WERI-Rb-1 (cell line): ENCODE measurements at places on chromosomes 11 and 22.

DNA sequence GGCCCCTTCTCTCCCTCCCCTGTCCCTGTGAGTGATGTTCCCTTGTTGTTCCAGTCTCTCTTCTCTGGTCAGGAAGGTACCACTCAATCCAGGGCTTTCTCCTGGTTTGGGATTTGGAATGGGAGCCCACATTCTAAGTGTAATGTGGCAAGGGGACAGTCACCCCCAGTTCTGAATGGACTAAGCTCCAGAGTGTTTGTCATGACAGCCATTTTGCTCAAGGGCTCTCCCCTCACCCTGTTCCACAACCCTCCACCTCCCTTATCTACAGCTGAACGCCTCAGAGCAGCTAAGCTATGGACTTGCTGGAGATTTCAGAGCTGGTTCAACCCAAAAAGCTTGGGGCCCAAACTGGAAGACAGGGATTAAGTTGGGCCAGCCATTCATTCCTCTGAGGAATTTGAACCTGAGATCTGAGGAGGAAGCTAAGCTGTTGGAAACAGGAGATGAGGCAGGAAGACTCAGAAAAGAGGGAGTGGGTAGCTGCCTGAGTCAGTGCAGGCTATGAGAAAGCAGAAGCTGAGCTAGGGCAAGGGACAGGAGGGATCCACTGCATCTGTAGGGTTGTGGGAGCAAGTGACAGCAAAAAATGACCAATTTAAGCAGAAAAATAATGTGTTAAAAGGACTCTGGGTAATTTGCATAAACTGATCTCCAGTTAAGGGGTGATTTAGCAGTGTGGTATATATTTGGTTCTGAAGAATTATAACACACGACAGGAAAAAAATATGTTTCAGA, 22.9 kb upstream of the FCHSD2 start:
- DNase-seq = no peak

DNA sequence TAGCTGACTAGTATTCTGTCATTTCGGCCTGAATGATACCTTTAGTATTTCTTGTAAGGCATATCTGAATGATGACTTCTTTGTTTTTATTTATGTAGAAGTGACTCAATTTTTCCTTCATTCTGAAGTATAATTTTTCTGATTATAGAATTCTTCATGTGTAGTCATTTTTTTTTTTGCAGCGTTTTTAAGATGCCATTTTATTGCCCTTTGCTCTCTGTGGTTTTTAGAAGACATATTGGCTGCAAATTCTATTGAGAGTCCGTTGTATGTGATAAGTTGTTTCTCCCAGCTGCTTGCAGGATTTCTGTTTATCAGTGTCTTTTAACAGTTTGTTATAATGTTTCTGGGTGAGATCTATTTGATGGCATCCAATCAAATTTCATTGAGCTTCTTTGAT, 1224.8 kb downstream of the JRKL start:
- DNase-seq = no peak

DNA sequence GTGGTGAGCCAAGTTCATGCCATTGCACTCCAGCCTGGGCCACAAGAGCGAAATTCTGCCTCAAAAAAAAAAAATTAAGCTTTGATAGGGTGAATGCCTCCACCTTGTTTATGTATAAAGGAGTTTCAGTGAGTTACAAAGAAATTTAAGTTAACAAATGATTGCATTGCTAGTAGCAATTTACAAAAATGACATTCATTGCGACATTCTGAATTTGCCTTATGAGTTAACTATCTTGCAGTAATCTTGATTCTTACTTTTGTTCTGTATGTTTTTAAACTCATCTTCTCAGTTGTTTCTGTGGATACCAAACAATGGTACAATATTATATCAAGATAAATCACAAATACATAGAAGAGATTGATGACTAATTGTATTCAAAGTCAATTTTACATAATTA, 207.0 kb downstream of the DDX10 start:
- no peak for DNase-seq

- DNase-seq = peak; percentile 46
These were observed 26.1 kb downstream of the UBE2L3 start for GRCh38 chr22:21593406-21594232.

- no peak for DNase-seq
These were observed 2.7 kb downstream of the CRYBB1 start for GRCh38 chr22:26615149-26615548.

DNA sequence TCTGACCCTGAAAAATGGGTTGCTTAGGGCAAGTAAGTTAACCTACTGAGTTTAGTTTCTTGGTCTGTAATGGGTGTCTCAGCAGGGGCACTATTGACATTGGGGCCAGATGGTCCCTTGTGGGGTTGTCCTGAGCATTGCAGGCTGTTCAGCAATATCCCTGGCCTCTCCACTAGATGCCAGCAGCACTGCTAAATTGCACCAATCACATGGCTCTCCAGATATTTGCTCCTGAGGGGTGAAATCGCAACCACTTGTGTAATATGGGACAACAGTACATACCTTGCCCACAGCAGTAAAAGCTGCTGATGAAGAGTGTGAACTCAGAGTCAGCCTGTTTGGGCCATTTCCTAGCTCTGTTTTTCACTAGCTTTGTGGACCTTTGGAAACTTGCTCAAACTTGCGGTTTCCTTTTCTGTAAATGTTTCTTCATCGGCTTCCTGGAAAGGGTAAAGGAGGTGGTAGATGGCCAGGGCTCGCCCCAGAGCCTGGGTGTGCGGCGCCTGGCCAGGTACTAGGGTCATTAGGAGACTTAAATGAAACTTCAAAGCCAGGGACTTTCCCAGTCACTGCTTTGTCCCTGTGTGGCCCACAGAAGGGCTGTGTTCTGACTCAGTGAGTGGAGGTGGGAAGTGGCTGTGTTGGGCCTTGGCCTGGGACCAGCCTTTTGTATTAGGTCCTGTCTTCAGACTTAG, 13.0 kb downstream of the NCF4 start:
- DNase-seq = peak; percentile 59

- DNase-seq = no peak
These were observed 99.2 kb downstream of the STIM1 start for GRCh38 chr11:3954448-3955298.

DNA sequence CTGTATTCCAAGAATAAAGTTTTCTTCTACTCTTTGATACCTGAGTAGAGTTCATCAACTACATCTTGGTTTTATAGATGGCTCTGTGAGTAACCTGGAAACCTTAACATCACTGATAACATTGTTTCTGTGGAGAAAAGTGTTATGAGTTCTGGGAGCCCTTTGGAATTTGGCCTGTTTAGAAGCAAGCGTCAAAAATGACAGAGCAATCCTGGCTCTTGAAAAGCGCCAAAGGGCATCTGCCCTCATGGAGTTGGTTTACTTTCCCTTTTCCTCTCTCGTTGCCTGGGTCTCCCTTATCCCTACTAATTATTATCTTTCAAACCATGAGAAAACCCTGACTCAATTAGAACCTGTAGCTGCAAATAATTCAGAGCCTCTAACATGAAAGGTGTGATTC, 140.1 kb downstream of the DBX1 start:
- no peak for DNase-seq

- DNase-seq = peak; percentile 37
These were observed at the start of gene FOLR1 for GRCh38 chr11:72191961-72192381. TSS of gene FOLR1 (plus strand) at chr11:72192140. CDS start at chr11:72192174, 34 bp downstream.

DNA sequence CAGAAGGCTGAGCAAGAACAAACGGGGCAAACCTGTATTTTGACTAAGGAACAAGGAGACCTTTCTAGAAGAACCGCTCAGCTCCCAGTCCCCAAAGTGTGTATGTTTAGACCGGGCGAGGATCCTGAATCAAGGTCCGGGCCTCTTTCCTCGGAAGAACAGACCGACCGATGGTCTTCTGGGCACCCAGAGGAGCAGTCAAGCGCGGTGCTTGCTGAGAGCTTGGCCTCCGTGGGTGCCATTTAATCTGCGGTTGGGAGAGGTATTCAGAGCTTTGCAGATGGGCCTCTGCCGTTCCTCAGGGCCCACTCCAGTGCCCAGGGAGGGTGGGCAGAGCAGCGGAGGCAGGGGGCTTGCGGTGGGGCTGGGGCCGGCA, 26.5 kb upstream of the ATXN10 start:
- no peak for DNase-seq

GRCh38 chr22:17436981-17437412, 67.7 kb downstream of the CECR2 start:
- no peak for DNase-seq

DNA sequence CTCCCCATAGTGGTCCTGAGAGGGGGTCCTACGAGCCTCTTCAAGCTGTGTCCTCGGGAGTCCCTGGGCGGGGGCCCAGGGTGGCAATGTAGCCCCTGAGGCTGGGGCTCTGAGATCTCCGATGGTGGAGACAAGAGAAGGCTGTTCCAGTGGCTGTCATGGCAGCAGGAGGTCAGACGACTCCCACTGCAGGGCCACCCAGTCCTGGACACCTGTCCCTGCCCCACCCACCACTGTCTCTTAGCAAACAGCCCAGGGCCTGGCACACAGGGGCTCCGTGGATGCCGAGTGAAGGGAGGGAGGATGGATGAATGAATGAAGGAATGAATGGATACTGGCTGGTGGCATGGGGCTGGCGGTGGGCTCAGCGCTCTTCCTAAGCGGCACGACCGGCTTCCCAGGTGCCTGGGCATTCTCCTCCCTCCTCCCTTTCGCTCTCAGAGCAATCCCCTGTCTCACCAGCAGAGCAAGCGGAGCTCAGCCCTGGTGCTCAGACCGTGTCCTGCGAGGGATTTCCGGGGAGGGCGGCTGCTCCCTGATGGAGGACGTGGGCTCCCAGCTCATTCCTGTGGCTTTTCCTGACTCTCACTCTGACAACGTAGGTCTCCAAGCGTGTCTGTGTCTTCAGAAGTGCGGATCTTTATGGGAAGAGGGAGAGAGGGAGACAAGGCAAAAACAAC, 1272.6 kb downstream of the BRD1 start:
- DNase-seq = peak; percentile 80

GRCh38 chr11:82733444-82734119, at the start of gene FAM181B:
TSS of gene FAM181B (minus strand) at chr11:82733864. CDS start at chr11:82733729, 135 bp downstream.
- peak; percentile 65 for DNase-seq

DNA sequence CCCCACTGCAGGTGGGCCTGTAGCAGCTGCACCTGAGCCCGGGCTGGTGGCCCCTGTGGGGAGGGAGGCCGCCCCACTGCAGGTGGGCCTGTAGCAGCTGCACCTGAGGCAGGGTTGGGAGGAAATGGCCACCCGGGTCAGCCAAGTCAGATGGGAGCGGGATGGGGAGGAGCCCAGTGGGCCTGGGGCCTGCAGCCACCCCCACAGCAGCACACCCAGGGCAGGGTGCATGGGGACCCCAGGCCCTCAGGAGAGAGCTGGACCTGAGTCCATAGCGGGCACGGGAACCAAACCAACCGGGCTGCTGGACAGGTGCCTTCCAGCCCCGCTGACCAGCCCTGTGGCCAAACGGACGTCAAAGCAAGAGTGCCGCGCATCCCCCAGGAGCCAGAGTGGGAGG, 61.7 kb downstream of the BRD1 start:
- no peak for DNase-seq

- no peak for DNase-seq
These were observed 7.5 kb upstream of the TSG101 start for GRCh38 chr11:18534245-18534644.

DNA sequence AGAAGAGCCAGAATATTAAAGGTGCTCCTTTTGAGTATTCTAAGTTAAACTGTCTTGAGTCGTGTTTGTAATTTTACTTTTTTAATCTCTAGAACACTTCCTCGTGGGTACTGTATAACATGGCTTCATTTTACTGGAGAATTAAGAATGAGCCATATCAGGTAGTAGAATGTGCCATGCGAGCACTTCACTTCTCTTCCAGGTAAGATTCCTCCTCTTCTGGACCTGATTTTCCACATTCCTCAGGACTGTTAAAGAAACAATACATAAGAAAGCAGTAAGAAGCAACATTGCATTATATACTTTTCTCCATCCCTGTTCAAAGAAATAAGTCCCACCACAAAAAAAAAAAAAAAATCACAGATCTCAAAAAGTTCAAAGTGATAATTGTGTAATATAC, 37.9 kb downstream of the TTC17 start:
- no peak for DNase-seq

GRCh38 chr11:24082241-24082640, 414.6 kb upstream of the LUZP2 start:
- no peak for DNase-seq

DNA sequence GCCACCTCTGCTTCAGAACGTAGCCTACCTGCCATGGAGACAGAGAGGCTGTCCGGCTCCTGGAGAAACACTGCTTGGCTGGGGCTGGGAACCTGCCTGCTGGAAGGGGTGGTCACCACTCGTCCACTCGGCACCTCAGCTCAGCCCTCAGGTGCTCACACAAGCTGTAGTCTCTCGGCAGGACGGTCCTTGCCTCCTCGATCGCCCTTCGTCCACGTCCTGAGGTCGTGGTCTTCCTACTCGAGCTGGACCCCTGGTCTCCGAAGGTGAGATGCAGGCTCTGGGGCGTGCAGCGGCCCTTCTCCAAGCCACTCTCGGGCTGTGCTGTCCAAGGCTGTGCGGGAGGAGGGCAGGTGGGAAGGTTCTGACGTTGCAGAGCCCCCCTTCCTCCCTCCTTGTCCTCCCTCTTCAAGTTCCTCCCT, at the start of gene TBX10:
Gene TBX10 (minus strand): TSS at position 326 of the 422 bp plus-strand sequence. CDS start 291 bp downstream, at position 35.
- no peak for DNase-seq

DNA sequence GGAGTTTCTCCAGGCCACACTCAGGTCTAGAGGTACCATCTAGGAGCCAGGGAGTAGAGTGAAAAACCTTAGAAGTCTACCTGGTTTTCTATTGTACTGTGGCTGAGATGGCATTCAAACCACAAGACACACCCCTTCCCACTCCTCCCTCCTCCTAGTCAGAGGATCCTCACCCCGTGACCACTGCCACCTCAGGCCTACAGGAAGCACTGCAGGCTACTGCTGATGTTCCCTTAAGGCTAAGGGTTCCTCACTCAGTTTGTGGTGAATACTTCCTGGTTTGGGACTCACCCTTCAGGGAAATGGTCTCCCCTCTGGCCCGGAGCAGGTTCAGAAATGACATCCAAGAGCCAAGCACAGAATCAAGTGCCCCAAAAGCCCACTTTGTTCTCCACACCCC, 1293.9 kb downstream of the JRKL start:
- DNase-seq = peak; percentile 26

GRCh38 chr11:68470304-68470811, 9.8 kb downstream of the PPP6R3 start:
- DNase-seq = no peak

- no peak for DNase-seq
These were observed 22.6 kb downstream of the NEAT1 start for GRCh38 chr11:65445101-65445603.

DNA sequence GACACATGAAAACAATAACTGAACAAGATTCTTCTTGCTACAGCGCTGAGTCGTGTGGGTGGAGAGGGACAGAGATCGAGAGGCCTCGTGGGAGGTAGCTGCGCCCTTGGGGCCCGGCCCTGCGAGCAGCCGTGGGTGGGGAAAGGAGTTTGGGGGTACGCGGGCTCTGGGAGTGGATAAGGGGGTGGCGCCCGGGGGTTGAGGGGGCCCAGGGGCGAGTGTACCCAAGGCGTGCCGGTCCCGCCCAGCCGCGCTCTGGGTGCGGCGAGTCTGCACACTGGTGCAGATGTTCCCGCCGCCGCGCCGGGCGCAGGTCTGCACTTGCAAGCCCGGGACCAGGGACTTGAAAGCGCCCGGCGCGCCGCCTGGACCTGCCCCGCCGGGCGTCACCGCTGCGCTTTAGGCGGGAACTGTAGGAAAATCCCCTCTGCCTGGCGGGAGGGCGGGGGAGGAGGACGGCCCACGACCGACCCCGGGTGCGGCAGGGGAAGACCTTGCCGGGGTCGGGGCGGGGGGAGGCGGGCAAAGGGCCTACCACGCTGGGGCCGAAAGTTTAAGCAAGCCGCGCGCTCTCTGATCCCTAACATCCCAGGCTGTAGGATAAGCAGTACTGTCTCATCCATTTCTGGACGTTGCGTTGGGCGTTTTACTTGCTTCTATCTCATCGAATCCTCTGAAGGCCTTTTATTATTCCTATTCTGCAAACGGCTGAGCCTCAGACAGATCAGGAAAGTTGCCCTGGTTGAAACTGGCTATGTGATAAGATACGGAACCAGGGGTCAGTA, 1.4 kb upstream of the KREMEN1 start:
- DNase-seq = no peak

- DNase-seq = no peak
These were observed 18.9 kb downstream of the ZBTB16 start for GRCh38 chr11:114078423-114078822.
